Activated CD4-positive, alpha-beta T cell treated with anti-CD3 and anti-CD28 coated beads, Interleukin-2, amount 10 ng/mL, durations not matched to agents 24 days and 14 days (primary cell): ENCODE measurements at places on chromosomes 11 and 22.

DNA sequence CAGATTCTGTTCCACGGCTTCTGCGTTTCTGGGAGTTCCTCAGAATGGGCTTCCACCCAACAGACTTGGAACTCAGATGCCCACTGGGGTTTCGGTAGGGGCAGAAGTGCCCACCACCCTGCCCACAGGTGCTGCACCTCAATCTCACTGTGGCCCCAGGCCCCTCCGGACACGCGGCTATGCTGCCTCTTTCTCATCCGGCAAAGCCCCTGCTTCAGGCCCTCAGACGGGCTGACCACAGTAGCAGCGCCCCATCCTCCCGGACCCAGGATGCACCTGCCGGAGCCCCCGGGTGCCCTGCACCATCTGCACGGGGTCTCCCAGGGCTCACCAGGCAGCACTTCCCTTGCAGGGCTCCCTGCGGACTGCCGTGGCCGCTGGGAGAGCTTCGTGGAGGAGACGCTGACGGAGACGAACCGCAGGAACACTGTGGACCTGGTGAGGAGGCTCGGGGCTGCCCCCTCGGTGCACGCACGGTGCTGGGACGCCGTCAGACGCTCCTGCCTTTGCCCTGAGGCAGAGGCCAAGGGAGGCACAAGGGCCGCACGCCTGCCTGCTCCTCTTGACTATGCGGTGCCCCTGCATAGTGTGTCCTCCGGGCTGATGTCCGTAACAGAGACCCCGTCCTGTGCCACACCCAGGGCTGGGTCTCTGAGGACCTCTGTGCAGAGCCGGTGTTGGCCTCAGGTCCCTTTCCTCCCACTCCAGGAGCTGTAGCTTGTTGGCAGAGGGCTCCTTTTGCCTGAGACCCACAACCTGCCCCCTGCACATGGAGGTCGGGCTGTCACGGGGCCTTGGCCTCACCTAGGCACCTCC is 38.6 kb downstream of the SBF1 start:
- no peak for DNase-seq

DNA sequence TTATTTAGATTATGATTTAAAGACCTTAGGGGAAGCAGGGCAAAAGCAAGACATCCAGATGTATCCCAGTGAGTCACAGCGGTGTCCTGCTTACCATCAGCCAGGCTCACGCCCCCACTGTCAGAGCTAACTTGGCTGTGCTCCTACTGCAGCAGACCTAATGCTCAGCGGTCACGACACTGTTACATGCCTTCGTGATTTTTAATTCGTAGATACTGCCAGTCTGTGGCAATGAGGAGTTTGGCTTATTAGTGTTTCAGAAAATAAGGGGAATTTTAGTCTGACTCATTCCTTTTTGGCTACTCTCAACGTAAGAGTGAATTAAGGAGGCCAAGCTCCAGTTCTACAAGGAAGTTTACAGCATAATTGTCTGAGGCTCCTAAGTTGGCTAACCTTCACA is 22.7 kb downstream of the EFCAB6 start:
- DNase-seq: no peak

GRCh38 chr11:117818041-117818873 is 6.3 kb downstream of the FXYD2 start:
- DNase-seq: peak; percentile 87

DNA sequence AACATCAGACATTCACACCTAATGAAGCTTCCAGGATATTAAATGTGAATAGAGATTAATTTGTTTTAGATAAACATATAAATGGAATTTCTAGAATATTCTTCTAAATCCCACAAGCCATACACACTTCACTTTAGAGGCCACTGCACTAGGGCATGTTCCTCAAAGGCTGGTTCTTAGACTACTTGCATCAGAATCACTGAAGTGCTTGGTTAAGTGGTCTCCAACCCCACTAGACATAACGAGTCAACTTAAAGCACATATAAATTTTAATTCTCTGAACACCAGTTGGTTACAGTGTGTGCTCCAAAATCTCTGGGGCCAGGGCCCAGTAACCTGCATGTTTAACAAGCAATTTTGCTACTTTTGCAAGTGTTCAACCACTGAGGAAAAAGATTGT is 7.9 kb upstream of the ALKBH8 start:
- DNase-seq: no peak

DNA sequence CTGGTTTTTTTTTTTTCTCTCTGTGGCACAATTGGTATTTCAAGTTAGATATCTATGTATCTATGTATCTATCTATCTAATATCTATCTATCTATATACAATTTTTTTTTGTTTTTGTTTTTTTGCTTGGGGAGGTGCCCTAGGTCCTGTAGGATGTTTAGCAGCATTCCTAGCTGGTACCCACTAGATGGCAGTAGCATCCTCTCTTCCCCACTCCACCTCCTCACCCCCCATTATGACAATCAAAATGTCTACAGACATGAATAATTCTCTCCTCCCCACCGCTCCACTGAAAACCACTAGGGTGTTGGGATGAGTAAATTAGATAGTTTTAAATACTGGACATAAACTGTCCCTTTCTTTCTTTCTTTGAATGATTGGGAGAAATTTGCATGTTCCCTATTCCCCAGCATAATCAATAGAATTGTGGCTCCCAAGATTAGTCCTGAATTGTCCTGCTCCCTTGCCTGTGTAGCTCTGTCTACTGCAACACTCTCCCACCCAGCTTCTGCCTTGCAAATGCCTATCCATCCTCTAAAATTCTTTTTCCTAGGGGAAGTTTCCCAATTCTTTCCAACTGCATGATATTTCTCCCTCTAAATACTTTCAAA is 1152.4 kb downstream of the LRRC4C start:
- no peak for DNase-seq

DNA sequence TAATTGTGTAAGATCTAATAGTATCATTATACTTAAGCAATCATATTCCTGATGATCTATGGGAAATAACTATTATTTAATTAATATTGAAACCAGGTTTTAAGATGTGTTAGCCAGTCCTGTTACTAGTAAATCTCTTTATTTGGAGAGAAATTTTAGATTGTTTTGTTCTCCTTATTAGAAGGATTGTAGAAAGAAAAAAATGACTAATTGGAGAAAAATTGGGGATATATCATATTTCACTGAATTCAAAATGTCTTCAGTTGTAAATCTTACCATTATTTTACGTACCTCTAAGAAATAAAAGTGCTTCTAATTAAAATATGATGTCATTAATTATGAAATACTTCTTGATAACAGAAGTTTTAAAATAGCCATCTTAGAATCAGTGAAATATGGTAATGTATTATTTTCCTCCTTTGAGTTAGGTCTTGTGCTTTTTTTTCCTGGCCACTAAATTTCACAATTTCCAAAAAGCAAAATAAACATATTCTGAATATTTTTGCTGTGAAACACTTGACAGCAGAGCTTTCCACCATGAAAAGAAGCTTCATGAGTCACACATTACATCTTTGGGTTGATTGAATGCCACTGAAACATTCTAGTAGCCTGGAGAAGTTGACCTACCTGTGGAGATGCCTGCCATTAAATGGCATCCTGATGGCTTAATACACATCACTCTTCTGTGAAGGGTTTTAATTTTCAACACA is 6.4 kb downstream of the BIRC3 start:
- no peak for DNase-seq

GRCh38 chr11:128776069-128776423 is 82.2 kb downstream of the FLI1 start:
- DNase-seq: peak; percentile 65

DNA sequence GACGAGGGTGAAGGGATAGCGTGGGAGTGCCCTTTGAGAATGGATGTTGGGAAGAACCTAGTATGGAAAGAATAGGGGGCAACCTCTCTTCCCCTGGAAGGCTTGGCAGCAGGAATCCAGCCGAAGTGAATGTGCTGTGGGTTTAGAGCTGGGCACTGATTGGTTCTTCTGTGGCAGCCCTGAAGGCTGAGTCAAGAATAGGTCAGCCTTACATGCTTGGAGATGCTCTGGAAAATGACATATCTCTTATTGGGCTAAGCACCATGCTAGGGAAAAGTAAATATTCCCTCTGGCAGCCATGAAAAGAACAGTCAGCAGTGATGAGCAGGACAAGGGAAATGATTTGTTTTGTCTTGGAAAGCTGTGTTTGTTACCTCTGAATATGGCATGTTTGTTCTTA is 149.5 kb downstream of the COMMD9 start:
- no peak for DNase-seq

DNA sequence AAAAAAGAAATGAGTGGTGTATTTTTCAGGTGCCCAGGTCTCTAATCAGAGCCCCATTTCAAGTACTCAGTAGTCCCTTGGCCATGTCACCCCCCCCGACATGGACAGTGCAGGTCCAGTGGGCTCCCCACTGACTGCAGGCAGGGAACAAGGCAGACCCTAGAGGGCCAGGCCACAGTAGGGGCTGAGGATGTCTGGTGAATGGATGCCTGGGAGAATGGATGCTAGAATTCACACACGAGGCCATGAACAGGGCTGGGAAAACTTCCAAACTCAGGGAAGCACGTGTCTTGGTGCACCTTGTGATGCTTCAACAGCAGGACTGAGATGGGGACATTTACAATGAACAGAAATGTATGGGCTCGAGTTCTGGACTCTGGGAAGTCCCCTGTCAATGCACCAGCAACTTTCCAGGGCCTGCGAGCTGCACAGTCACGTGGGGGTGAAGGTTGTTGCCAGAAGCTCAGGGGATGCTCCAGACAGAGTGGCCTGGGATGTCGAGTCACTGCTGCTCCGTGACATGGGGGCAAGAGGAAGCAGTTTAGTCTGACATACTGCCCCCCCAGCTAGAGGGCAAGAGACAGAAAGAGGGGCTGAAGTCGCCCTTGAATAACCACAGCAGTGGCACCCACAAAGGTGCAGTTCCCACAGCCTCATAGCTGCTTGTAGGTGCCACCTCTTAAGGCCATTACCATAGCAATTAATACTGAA is 3.1 kb downstream of the APOBEC3G start:
- DNase-seq: no peak

DNA sequence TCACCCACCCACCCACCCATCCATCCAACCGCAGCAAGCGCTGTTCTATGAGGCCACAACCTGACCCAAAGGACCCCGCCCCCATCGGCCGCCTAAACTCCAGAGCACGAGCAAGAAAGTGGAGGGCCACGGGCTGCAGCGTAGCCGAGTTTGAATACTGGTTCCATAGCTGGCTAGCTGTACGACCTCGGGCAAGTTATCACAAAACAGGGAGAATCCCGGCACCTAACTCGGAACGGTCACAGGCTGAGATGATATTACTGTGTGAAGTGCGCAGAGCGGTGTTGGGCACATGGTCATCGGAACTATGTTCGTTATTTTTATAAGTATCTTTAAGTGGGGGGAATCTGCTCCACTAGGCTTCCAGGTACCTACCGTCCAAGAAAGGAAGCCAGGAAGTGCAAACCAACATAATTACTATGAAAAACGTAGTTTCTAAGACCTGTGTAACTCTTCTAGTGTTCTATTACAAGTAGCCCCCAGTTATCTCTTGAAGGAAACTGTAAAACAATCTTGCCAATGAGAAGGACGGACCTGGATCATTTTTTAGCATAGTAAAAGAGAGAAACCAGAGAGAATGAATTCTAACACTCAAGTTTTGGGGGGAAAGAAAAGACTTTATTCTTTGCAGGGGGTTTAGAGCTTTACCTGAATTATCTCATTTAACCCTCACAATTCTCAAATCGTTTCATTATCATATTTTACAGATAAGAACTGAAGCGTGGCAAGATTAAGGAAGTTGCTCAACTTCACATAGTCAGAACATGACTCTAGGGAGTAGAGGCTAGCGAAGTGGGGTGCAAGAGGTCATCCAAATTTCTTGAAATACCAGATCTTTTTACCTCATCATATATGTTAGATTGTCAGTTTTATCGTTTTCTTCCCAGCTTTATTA is 663 bp upstream of the BUD13 start:
- no peak for DNase-seq

GRCh38 chr22:49243335-49243734 is 584.3 kb downstream of the BRD1 start:
- peak; percentile 40 for DNase-seq

DNA sequence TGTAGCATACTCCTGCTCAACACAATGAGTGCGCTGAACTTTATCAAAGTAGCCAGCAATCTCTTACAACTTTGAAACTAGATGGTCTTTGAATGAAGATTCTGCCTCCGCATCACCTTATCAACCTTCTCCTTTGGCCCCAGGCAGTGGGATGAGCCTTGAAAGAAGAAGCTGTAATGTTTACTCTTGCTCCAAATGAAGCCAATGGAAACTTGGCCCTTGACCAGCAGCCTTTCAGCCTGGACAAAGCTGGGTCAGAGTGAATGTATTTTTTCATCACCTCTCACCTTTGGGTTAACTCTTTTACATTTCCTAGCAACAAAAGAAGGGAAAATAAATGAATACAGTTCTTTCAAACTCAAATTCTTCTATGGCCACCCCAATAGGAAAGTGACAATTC is 359.1 kb downstream of the KCNA4 start:
- DNase-seq: no peak

- no peak for DNase-seq
These were observed 261.1 kb downstream of the SBF2 start for GRCh38 chr11:10032935-10033334.

DNA sequence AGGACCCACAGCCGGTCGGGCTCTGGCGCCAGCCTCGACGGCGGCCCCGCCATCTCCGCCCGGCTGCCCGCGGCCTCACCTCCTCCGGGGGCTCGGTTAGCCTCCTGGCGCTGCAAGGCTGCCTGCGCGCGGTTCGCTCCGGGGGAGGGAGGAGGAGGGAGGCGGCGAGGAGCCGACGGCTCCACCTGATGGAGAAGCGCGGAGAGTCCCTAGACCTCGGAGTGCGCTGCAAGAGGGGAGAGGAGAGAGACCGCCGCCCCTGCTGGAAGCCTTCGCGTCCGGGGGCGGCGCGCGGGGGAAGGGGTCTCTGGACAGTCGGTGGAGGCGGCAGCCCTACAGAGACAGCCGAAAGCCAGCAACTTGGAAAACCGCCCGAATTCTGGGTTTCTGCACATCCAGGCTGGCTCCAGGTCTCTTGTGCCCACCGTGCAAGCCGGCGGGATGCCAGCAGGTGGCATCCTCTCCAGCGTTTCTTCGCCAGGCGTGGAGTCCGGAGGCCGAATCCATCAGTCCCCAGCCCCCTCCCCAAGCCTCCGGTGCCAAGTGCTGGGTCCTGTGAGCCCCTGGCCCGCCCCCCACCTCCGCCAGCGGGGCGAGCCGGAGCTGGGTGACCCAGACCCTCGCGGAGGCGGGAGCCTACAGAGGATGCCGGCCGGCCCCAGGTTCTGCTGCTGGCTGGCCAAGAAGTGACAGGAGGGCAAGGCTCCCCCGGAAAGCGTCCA is 2.9 kb upstream of the KIRREL3 start:
- DNase-seq: no peak
